ENCODE measurements at places on chromosomes 4 and X.

GRCh38 chr4:139666735-139667281 is 1.2 kb downstream of the MGST2 start:
- no peak for DNase-seq

GRCh38 chr4:158968961-158969360 is 133.9 kb upstream of the RAPGEF2 start:
- DNase-seq = no peak

DNA sequence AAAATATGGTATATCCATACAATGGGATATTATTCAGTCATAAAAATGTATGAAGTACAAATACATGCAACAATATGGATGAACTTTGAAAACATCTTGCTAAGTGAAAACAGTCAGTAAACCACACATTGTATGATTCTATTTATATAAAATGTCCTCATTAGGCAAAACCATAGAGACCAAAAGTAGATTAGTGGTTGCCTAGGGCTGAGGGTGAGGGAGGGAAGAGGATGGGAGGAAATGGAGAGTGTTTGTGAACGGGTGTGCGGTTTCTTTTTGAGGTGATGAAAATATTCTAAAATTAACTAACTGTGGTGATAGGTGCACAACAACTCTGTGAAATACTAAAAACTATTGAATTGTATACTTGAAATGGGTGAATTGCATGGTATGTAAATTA is 29.6 kb downstream of the TEX11 start:
- DNase-seq = no peak

GRCh38 chrX:94576367-94577004 is 902.5 kb downstream of the FAM133A start:
- no peak for DNase-seq

GRCh38 chrX:30489323-30489722 is 88.2 kb downstream of the TASL start:
- no peak for DNase-seq

- peak; percentile 78 for DNase-seq
Measured at GRCh38 chrX:13863324-13863723, 46.4 kb upstream of the GPM6B start.

- no peak for DNase-seq
Measured at GRCh38 chr4:8000247-8000646, 60.6 kb upstream of the AFAP1 start.

DNA sequence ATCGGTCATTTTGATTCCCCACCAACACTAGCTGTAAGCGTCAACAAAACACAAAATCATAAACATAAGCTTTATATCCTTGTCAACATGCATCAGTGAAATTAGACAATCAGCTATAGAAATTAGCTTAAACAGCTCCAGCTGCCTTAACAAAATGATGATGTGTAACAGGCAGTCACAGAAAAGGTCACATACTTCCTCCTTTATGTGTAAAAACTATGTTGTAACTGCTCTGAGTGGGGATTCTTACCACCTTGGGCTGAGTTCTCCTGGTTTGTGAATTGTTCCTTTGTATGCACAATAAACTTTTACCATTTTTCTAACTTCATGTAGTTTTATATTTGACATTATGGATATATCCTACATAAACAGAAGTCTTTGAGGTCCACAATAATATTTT is 73.9 kb upstream of the MAP9 start:
- DNase-seq = no peak

- no peak for DNase-seq
Measured at GRCh38 chr4:89242216-89242615, 65.4 kb downstream of the GPRIN3 start.

DNA sequence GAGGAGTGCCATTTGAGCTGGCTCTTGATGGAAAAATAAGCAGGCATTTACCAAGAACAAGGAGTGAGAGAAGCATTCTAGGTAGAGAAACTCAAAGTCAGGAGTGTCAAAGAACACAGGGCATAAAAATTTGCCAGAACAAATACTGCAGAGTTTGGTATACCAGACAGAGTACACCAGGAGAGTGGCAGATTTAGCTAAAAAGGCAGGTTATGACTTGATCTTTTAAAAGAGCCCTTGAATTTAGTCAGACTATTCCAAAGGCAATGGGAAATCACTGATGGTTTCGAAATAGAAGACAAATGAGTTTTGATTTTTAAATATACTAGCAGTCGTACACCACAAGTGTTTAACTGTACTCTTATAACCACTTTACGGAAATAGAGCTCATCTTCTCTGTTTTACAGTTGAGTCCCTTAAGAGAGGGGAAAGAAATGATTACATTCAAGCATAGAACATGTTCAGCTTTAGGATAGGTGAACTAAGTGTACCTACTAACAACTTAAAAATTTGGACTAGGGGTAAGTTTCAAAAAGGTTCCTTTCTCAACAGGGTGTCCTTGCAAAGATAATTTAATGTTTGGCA is 10.2 kb downstream of the UBE2D3 start:
- DNase-seq = no peak

GRCh38 chr4:75644095-75644494 is 13.8 kb upstream of the CDKL2 start:
- no peak for DNase-seq

DNA sequence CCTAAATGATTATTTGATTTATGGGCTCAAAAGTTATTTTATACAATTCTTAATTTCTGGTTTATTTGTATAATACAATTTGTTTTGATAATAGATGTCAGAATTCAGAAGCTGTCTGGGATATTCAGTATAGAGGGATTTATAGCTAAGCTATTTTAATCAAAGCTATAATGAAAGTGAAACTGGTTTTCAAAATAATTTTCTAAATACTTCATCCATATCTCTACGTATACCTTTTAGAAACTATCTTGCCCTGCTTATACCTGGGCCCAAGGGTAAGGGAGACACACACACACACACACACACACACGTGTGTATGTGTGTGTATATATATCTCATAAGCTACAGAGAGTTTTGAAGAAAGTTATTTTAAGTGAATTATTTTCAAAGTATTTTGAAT is 2.9 kb downstream of the TMEM131L start:
- DNase-seq = no peak

DNA sequence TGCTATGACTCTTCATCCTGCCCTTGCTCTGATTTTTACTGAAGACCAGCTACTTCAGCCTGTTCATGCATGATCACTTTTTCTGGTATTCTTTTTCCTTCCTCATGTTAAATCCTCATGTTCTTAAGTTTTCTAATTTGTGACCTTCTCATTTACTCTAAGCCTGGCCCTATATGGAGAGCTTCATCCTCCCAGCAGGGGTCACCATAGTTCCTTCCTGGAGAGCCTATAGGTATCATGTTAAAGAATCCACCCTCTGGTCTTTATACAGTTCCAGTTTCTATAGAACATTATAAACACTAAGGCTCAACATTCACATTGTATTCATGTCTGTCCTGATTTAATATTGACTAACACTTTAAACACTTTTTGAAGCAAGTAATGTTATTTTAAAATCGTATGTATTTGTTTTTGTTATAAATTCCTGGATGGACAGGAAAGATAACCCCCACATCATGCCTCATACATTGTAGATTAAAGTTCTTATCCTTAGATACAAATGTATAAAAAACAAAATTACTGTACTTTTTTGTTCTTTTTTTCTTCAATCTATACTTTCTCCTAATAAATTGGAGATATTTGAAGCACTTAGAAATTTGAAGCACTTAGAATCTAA is 53.8 kb upstream of the OTUD4 start:
- DNase-seq = peak; percentile 45

GRCh38 chrX:129553619-129554288 is 13.7 kb downstream of the OCRL start:
- no peak for DNase-seq

Data from foreskin melanocyte (primary cell).